ENCODE measurements at places on chromosomes 7 and 10.

DNA sequence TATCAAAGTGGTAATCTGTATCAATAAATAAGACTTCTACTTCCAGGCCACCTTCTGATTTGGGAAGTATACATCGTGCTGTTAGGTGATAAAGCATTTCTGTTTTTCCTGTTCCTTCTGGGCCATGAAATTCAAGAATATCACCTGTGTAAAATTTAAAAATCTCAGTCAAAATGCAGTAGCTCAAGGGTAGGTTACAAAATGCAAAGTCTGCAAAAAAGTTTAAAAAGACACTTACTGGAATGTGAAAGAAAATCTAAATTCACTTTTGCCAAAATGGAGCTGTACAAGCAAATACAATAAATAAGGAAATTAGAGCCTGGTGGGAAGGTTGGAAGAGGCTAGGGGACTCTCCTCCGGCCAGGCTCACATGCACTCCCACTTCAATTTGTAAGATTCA is 26.7 kb downstream of the XRCC2 start:
- no peak for DNase-seq

GRCh38 chr10:80491251-80492102 is 37.4 kb downstream of the TSPAN14 start:
- no peak for DNase-seq

DNA sequence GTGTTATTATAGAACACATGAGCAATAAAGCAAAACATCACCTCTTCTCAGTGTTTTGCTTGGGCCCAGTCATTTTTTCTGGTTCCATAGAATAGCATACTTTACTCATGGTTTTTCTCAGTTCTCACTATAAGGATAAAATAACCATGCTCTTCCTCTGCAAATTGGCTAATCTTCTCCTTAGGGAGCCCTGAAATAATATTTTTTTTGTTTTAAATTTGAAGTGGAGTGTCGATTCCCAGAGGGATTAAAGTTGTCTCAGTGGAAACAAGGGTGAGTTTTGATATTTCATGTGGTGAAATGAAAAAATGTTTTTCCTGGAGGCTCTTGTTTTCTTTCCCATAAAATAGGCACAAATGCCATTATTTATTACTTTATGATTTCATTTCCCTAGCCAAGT is 127.3 kb downstream of the NOC3L start:
- no peak for DNase-seq

DNA sequence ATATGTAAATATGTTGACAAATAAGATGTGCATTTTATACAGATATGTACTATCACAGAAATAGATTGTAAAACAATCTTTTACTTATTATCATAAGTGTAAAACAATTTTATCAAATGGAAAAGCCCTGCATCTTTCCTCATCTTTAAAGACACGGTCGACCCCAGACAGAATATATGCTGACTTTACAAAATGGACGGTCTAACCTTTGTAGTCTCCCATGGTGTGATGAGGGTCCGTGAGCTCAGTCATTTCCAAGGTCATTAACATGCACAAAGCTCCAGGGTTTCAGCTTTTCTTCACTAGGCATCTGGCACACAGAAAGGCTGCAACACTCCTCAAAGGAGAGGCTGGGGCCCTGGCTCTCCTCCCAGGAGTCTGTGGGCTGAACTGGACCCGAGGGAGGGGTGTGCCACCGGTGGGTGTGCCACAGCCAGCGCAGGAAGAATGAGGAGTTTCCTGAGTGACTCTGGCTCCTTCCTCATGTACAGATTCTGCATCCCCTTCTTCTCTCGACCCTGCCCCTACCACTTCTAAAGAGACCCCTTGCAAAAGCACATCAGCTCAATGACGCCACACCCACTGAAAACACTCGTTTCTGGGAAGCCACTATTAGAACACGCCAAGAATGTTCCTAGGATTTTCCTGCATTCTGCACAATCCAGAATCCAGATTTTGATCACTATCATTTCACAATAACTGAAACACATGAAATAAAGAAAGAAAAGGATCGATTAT is 26.2 kb upstream of the ABLIM1 start:
- no peak for DNase-seq

- DNase-seq = no peak
These were observed 448.1 kb upstream of the PODXL start for GRCh38 chr7:132004529-132004928.

- DNase-seq = no peak
These were observed 400.5 kb downstream of the PTPRN2 start for GRCh38 chr7:158186864-158187693.

DNA sequence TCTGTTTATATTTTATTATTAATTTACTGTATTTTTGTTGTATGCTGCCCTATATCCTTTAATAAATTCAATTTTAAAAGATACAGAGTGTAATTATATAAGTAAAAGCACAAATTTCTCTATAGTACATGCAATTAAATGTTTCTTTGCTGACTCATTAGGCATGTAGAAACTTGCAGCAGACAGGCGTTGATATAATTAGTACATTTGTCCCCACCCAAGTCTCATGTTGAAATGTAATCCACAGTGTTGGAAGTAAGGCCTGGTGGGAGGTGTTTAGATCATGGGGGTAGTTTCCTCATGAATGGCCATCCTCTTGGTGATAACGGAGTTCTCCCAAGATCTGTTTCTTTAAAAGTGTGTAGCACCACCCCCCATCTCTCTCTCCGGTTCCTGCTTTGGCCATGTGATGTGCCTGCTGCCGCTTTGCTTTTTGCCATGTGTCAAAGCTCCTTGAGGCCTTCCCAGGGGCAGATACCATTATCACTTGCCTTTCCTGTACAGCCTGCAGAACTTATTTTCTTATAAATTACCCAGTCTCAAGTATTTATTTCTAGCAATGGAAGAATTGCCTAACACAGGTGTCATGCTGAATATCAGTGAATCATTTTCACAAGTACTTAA is 63.7 kb downstream of the TSPAN12 start:
- no peak for DNase-seq

- DNase-seq = no peak
These were observed 13.5 kb downstream of the UPP1 start for GRCh38 chr7:48102530-48102929.

DNA sequence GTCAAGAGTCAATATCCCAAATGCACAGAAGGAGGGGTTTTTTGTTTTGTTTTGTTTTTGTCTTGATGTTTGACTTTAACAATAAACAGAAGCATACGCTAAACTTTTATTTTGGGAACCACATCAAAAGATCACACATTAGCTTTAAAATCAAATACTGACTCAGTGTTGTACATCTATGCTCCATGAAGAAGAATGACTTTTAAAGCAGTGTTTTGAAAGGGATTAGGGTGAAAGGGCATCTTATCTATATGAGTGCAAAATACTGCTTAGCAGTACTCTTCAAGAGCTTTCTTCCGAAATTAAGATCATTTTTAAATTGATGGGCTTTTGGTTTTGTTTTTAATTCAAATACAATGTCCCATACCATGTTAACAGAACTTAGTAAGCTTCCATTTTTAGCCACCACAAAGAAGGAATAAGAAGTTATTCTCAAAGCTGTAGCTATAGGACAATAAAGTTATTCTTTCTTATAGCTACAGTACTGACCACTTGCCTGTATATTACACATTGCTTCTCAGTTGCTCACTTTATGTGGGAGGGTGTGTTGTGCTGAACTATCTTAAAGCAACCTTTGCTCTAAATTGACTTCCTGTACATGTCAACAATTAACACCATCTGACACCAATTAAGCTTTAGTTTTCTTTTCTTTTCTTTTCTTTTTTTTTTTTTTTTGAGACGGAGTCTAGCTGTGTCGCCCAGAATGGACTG is 144.3 kb upstream of the KAT6B start:
- no peak for DNase-seq

DNA sequence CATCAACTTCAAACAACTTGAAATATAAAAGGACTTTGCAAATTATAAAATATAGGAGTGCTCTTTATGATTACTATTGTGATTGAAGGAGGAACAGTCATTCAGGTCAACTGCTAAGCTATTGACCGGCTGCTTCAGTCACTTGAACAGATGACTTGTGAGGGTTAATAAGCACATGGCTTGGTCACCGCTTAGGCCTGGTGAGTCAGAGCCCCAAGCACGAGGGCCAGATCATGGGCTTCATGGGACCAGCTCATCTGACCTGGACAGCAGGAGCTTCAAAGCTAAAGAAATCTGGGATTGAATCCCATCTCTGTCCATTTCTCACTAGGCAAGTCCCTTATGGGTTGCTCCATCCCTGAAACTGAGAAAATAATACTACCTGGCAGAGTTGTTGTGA is 60.4 kb upstream of the ADO start:
- DNase-seq = no peak

DNA sequence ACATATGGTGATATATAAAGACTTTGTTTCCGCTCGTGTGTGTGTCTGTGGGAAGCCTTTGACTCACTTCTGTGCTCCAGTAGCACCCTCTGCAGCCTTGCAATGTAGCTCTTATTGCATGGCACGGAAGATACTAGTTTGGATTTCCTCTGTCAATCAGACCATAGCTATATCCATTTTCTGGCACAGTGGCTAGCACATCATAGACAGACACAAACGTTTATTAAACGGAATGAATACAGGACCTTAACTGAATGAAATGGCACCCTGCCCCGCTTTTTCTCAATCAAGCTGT is 124.0 kb upstream of the PTPN20 start:
- no peak for DNase-seq

DNA sequence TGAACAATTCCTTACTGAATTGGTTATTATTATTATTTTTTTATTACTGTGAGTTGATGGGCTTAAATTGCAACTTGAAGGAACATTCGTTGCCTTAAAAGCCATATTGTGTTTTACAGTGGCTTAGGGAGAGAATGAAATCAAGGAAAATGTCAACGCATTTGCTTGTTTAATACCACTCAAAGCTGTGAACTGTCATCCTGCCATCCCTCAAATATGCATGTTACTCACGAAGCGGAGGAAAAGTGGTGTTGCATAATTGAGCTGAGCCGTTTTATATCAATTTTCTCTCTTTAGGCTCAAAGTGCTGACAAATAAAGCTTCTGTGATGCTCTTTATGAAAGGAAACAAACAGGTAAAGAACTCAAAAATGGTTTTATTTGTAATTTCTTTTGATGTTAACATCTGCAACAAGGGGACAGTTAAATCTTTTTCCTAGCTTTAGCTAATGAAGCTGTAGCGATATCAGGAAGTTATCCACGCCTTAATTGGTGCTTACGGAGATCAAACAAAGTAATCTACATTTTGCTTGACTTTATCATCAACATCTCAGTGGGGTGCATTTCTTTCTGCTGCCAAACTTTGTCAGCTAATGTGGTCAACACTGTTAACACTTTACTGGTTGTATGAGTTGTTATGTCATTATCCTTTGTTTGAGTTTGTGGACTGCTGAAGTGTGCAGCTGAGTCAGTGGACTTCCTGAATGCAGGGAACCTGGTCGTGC is 33.1 kb downstream of the GLRX3 start:
- no peak for DNase-seq

DNA sequence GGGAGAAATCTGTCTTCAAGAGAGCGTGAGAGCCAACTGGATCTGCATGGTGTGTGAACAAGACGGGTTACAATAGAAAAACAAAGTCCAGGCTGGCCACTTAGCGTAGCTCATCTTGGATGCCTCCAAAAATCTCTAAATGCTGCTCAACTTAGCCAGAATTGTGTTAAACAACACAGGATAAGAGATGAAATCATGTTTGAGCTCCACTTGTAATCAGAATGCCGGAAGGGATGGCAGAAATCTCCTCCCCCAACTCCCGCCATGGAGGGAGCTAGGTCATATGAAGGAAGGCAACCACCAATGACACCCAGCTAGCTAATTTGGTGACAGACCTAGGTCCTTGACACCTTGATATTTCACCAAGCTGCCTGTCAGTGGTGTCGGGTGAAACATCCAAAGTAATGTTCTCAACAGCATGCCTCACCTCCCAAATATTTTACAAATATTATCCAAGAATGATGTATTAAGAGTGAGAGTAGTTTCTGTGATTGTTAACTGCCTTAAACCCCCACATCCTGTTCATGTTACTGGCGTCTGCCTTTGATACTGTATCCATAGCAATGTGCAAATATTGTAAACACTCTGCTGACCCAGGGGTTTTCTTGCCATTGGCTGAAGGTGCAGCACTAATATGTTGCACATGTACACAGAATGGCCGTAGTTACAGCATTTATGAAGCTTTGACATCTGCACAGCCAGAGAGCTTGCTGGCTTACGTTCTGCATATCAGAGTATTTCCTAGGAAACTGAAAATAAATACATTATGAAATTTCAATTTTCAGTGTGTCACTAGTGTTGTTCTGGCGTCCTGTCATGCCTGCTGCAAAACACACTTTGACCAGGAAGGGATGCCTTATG is 25.8 kb downstream of the TMEM254 start:
- no peak for DNase-seq

- DNase-seq = no peak
These were observed at the start of gene PLA2G12B for GRCh38 chr10:72954596-72955554. PLA2G12B (minus strand) TSS chr10:72954806; CDS start chr10:72954685, 121 bp downstream.

DNA sequence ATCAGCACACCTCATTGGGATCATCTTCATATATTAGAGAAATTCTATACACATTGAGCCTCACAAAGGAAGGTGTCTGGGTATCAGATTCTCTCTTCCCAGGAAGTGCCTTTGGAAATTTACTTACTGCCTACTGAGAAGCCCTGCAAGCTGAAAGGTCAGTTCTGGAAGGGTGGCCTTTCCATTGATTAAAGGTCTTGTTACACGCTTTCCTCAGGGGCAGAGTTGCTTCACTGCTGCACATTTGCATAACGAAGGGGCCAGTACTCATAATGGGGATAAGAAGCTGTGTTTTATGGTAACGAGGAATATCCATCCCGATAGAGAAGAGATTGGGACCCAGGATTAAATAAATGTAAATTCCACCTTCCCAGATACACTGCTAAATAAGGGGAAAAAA is 19.4 kb upstream of the IL15RA start:
- no peak for DNase-seq

DNA sequence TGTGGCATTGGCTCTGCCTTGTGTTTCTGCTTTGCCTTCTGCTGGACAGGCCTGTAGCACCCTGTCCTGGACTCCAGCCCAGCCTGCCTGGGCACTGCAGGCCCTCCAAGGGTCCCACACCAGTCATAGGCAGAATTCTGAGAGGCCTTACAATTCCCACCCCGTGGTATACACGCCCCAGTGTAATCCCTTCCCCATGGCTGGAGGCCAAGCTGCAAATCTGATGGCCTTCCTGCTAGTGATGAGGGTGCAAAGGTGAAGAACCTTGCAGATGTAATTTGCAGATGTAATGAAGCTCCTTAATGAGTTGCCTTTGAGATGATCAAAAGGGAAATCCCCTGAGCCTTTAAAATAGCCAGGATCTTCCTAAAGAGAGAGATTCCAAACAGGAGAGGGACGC is 325.1 kb upstream of the ZNF32 start:
- DNase-seq = no peak

GRCh38 chr10:16182144-16182543 is 254.7 kb upstream of the PTER start:
- DNase-seq = no peak

Data from activated naive CD4-positive, alpha-beta T cell (primary cell).